ENCODE measurements at places on chromosomes 2 and 18. TPM values are rescaled to one million over a fixed set of nuclear protein-coding genes. Genes with fewer than 3 reads are reported as not detected.

C2orf15 gene
- 1.5 TPM for total RNA-seq

CPS1 gene
- 5.1 TPM for total RNA-seq

CYP27A1 gene
- 7.7 TPM for total RNA-seq

- DNase-seq: no peak
Observed at GRCh38 chr2:195586062-195586714, 70.8 kb upstream of the SLC39A10 start.

DNA sequence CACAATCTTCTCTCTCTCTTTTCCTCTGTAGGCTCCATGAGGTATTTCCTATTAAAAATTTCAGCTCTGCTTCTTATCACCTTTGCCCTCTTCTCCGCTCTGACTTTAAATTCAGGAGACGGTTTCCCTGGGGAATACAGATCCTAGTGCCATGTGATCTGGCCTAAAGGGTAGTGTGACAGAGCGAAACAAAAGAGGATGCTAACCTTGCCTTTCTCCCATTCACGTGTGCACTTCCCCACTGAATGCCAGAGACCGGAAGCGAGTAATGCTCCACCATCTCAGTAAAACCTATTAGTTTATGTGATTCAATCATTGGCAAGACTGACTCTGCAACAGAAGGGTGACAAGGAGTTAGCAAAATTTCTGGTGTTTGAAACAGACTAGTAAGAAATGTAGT, 358.3 kb downstream of the ZNF521 start:
- no peak for DNase-seq

- no peak for DNase-seq
Observed at GRCh38 chr18:34729740-34730355, 19.8 kb downstream of the DTNA start.

DNA sequence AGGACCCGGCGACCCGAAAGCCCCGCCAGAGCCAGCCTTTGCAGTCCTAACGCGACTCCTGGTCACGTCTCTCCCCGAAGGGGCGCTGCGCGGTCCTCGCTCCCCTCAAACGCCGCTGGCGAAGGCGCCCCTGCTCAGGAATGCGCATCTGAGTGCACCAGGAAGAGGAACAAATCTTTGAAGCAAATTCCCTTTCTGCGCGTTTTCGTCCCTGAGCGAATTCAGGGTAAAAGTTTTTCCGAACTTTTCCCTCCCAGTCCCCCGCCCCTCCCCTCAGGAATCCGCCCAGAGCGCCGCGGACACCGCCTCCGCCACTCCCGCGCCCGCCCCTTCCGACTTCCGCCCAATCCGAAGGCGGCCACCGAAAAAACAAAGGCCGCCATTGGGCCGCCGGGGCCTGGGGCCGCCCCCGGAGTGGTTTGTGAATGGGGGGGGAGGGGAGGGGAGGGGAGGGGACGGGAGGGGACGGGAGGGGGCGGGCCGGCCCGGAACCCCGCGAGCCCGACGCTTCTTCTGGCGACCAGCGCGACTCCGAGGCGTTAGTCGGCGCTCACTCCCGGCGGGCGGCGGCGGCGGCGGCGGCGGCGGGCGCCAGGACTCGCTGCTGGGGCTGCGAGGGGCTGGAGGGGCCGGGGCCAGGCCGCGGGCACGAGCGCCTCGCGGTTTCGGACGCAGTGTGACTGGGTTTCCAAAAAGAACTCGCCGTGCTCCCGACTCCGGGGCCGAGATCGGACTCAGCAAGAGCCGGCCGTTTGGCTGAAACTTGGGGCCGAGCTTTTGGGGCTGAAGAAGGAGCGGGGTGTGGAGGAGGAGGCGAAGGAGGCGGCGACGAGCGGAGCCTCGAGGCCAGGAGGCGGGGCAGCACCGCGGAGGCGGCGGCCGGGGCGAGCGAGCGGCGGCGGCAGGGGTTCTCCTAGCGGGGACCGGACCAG, at the start of gene FZD7:
Gene FZD7, plus strand, starts transcription at position 539 of the 932 bp plus-strand sequence. CDS start 793 bp downstream, outside the sequence.
- DNase-seq: peak; percentile 45

- no peak for DNase-seq
Observed at GRCh38 chr2:191582355-191582754, 95.6 kb upstream of the NABP1 start.

DNA sequence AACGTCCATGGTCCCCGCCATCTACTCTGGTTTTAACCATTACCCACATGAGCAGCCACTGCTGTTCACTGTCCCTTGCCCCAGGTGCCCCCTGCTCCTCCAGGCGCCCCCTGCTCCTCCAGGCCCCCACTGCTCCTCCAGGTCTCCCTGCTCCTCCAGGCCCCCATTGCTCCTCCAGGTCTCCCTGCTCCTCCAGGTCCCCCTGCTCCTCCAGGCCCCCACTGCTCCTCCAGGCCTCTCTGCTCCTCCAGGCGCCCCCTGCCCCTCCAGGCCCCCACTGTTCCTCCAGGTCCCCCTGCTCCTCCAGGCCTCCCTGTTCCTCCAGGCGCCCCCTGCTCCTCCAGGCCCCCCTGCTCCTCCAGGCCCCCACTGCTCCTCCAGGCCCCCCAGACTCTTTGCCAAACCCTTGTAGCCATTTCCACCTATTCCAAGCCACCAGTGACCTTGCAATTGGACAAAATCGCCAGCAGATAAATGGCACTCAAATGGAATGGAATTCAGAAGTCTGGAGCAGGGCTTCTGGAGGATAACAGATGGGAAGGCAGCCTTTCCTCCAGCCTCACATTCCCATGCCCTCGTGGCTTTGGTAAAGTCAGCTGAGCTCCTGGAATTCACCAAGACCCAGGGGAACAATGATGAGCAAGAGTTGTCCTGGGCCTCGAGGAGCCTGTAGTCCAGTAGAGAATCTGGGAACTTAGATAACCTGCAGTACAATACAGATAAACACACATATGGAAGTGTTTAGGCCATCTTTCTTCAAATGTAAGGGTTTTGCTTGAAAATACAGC, 13.3 kb upstream of the RPL31 start:
- no peak for DNase-seq

- DNase-seq: no peak
Observed at GRCh38 chr2:33810046-33810835, 211.1 kb upstream of the FAM98A start.

DNA sequence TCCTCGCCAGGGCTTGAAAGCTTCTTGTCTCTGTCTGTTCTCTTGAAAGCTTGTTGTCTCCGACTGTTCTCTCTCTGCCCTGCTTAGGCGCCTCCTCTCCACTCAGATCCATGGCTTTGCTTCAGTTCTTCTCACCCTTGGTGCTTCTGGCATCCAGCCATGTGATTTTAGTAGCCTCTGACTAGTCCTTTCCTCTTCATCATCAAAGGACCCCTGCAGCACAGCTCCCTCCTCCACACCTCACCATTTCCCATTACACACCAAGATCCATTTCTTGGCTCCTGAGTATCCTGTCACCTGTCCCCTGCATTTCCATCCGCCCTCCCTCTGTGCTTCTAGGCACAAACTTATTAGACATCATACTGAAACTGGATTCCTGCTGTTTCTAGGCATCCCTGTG, 59.4 kb downstream of the ZNF236 start:
- DNase-seq: no peak

DNA sequence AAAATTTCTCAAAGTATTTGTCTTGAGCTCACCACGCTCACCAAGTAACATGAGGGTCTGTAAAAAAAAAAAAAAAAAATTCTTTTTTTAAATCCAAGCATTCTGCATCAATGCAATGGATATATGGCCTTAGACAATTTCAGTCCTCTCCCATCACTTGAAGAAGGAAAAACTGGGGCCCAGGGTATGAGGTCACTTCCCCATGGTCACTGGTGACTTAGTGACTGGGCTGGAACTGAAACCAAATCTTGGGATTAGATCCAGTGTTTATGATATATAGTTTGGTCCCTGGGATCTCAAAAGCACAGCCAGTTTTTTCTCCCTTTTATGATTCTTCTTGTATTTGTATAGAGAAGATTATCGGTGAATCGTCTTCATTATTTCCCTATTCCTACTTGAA, 477.9 kb upstream of the TNP1 start:
- DNase-seq: no peak

DNA sequence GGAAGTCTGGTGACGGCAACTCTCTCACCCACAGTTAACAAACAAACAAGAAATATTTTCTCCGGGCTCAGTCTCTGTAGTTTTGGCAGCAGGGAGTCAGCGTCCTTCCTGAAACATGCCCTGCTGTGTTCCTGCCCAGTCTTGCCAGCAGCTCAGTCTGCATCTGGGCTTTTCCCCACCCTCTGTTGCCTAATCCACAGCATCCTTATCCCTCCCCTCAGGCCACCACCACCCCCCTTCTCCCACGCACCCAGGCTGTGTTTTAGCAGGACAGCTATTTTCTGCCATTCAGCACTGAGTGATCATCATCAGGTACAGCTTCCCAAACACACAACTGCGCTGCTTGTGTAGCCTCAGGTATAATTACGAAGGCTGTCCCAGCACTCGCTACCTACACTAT, 168.2 kb downstream of the DPP10 start:
- DNase-seq: no peak

DNA sequence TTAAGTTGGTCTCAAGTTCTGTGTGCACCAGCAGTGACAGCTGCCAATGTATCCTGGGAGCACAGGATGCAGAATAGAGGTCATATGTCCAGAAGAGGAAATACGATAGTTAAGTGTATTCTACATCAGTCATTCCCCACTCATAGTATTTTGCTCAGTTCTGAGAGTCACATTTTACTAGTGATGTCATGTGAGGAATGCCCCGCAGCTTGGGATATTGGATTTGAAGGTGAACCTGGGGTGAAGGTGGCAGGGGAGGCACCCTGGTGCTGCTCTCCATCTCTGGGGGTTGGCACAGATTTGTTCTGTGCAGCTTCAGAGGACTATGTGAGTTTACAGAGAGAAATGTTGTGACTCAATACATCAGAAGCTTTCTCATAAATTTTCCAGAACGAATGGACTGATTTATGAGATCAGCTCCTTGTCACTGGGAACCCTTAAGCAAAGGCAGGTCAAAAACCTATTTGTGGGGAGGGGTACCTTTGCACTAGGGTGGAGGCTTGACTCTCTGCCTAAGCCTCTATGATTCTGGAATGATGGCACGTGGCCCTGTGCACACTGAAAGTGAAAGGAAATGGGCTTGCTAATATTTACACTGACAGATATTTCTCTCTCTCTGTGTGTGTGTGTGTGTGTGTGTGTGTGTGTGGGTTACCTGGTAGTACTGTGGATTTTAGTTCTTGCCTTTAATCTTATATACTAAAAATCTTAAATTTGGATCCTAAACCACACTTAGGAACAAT, 95.9 kb downstream of the NEB start:
- DNase-seq: no peak
